ENCODE measurements at places on chromosomes 16 and 17.

GRCh38 chr17:42458497-42459255, at the start of gene ATP6V0A1:
Gene ATP6V0A1 (plus strand): TSS chr17:42458878. CDS start chr17:42460895, 2,017 bp downstream.
- peak; percentile 85 for DNase-seq

- no peak for DNase-seq
Observed at GRCh38 chr16:88813269-88814143, 1.8 kb upstream of the APRT start.

DNA sequence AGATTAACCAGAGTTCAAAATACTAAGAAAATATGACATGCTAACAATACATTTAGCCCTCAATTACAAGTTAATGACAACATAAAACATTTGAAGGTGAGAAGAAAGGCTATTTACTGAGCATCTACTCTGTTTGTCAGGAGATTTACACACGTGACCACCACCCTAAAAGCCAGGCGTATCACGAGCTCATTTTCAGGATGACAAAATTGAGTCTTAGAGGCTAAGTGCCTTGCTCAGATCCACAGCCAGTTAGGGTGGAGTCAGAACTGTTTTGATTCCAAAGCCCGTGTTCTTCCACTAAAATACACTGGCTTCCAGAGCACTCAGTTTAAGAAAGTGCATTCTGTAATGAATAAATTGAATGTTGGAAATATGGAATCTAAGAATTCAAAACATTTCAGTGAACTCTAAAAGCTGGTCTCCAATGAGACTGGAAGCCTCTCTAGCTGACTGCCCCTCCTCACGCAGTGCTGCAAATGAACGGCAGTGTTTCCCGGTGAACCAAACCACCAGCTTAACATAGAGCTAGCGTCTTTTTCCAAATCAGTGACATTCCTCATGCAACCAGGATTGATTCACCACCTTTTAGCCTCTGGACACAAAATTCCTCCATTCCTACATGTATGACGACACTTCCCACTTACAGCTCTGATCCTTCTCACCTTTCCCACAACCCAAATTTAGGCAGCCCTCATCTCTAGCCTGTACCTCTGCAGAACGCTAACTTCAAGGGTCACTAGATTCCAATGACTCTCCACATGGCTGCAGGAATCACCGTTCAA, 5.9 kb downstream of the ZDHHC7 start:
- no peak for DNase-seq

- no peak for DNase-seq
Observed at GRCh38 chr17:37844158-37844976, 79.8 kb upstream of the TBC1D3K start.

DNA sequence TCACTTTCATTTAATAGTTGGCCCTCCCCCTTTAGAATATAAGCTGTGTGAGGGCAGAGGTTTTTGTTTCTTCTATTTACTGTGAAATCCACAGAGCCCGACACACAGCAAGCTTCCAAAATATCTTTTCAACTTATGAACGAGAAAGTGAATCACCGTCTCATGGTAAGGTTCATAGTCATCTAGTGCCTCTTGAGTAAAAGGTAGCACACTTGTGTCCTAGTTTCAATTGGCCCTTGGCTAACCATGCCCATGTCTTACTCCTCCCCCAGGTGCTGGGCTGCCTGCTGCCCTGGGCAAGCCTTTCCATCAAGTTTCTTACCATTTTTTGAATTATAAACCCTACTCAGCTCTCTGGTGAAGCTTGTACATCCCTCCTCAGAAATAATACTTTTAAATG, 12.4 kb upstream of the GP2 start:
- no peak for DNase-seq

DNA sequence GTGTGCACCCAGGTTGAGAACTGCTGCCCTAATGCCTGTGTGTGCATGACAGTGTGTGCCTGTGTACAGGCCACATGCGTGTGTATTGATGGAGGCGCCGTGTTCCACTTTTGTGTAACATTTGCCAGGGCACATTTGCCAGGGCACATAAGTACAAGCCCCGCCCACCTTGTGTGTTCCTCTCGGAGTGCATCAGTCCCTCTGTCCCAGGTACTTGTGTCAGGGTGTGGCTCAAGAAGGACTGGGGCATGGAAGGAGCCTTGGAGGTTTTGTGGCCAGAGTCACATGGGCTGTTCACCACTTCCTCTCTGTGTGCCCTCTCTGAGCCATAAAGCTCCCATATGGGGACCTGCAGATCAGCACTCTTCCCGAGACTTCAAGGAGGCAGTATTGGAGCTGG, 73.9 kb downstream of the MRM1 start:
- no peak for DNase-seq

- DNase-seq: no peak
Observed at GRCh38 chr17:3977387-3977786, 13.2 kb upstream of the ATP2A3 start.

DNA sequence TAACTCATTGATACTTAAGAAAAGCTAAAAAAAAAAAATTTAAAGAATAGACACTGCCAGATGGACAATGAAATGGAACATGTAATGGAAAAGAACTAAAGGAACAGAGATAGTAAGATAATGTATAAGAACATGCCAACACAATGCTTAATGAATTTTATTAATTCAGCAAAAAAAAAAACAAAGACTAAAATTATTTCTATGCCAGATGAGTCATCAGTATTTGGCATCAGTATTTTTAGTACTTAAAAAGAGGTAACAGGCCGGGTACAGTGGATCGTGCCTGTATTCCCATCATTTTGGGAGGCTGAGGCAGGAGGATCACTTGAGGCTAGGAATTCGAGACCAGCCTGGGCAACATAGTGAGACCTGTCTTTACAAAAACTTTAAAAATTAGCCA, 168.5 kb downstream of the CYB561 start:
- no peak for DNase-seq

- no peak for DNase-seq
Observed at GRCh38 chr16:85986931-85987749, 88.2 kb downstream of the IRF8 start.

DNA sequence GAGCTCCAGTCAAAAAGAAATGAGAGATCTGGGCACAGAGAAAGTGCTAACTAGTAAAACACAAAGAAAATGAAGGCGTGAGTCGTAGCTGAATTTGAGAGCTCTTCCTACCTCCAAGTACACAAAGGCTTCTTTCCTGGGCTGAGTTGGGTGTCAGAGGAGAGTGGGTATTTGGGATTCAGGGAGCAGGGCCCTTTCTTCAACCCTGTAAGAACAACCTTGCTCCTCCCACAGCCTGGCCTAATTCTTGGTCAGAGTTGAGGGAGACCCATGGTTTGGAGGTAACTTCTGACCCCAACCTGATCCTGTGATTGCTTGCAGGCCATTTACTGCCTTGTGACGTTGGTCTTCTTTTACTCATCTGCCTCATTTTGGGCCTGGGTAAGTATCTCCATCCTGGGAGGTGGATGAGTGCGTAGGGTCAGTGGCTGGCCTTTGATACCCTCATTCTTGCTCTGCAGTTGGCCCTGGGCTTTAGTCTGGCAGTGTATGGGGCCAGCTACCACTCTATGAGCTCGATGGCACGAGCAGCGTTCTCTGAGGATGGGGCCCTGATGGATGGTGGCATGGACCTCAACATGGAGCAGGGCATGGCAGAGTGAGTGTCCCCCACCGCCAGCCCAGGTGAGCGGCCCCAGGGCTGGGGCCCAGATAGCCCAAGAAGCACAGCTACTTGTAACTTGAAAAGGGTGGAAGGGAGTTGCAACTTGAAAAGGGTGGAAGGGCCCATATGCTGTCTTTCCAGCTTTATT, 1.3 kb downstream of the TMEM208 start:
- DNase-seq: no peak

DNA sequence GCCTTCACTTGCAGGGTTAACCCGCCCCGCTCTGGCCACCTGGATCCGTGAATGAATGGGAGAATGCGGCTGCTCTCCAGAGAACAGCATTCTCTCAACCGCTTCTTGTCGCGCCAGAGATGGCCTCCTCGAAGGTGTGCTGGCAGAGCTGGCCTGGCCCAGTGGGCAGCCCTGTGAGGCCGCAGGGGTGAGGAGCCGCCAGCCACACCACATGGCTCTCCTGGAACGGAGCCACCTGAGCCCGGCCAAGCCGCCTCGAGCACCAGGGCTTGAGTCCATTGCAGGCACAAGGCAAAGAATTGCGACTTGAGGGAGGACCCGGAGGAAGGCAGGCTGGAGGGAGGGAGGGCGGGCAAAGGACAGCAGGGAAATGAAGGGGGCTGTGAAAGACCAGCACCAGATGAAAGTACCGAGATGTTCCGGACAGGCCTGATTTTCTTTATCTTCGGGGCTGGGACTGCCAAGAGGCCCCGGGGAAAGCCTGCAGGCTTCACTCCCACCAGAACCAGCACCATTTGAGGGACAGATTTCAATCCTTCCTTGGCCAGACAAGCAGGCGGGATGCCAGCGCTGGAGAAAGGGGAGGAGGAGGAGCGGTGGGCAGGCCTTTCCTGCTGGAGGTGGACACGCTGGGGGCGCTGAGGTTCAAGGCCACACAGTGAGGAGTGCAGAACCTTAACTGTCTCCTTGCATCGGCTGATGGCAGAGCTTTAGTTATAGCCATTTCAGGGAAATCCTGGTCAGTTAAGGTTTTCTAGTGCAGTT, 69.4 kb downstream of the MRC2 start:
- DNase-seq: no peak

DNA sequence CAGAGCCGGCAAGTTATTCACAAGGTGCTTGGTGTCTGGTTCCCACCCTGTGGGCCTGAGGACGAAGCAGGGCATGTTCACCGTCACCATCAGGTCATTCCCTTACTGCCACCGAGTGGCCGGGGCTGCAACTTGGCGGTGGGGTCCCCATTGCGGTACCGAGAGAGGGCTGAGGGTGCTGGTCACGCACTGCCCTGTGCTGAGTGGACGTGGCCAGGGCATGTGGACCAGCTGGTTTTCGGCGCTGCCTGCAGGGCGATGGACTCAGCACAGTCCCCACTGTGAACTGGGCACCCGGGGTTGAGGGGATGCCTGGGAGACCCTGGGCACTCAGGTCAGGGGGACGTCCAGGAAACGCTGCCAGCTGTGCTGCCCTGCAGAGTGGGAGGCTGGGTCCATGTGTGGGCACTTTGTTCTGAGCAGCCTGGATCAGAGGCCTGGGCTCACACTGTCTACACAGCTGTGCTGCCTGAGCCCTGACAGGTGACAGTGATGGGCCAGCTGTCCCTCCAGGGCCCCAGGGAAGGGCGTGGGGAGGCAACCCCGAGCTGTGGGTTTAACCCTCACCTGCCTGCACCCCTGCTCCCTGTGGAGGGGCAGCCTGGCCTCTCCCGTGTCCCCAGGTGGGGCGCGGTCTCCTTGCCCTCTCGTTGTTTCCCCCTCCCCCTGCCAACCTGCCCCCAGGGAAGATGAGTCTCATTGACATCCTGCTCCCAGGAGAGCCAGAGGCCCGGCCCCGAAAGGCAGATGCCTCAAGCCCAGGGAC, 39.3 kb upstream of the GNG13 start:
- no peak for DNase-seq

DNA sequence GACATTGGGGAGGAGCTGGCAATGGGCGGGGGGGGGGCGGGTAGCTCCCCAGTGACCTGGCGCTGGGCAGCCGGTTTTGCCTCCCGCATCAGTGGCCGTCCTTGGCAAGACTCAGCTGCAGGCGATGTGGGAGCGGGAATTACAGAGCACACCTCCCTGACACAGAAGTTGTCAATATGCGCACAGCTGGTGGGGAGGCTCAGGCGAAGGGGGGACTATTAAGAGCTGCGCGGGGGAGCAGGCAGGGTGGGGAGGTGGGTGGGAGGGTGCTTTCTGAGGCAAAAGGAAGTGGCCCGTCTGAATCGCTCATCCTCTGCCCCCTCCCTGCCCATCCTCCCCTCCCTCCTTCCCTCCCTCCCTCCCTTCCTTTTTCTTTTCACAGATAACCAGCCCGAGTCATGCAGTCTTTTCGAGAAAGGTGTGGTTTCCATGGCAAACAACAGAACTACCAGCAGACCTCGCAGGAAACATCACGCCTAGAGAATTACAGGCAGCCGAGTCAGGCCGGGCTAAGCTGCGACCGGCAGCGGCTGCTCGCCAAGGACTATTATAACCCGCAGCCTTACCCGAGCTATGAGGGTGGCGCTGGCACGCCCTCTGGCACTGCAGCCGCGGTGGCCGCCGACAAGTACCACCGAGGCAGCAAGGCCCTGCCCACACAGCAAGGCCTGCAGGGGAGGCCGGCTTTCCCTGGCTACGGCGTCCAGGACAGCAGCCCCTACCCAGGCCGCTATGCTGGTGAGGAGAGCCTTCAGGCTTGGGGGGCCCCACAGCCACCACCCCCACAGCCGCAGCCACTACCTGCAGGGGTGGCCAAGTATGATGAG, 44.0 kb downstream of the SREBF1 start:
- DNase-seq: no peak

Measured in NCI-H1105 treated with DMSO at 0.1 percent for 48 hours (cell line).